ENCODE measurements at places on chromosomes 5 and 9.

- DNase-seq = no peak
These were observed 386.1 kb upstream of the KIF2A start for GRCh38 chr5:61919920-61920319.

DNA sequence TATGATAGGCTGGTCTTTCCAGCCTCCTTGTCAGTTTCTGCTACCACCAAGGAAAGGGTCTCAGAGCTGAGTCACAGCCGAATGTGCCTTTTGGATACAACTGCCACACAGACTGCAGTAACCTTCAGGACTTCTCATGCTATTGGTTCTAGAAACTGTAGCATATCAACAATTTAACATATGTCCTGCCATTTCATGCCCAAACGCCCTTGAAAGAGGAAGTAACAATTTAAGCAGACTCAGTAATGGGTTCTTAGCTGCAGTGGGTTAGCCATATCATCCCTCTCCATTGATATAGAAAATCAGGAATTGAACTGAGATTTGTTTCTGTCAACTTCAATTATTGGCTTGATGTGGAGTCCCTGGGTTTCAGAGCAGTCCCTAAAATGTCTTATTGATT lies 4.1 kb upstream of the CLK4 start:
- no peak for DNase-seq

DNA sequence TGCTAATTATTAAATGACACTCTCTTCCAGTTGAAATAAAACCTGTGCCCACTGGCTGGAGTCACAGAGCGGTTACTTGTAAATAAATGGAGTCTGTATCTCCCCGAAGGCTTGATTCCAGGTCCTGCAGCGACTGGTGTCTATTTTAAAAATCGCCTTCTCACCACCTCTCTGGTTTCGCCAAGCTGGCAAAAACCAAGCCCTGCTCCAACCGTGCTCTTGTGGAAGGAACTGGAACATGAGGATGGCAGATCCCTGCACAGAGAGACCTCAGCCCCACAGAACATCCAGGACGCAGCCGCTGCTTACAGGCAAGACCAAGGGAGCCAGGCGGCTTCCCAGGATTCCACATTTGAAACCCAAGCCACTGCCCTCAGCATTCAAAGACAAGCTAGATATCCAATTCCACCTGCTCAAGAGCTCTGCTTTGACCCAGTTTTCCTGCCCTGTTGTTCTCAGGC lies 15.0 kb downstream of the SEMA4D start:
- no peak for DNase-seq

DNA sequence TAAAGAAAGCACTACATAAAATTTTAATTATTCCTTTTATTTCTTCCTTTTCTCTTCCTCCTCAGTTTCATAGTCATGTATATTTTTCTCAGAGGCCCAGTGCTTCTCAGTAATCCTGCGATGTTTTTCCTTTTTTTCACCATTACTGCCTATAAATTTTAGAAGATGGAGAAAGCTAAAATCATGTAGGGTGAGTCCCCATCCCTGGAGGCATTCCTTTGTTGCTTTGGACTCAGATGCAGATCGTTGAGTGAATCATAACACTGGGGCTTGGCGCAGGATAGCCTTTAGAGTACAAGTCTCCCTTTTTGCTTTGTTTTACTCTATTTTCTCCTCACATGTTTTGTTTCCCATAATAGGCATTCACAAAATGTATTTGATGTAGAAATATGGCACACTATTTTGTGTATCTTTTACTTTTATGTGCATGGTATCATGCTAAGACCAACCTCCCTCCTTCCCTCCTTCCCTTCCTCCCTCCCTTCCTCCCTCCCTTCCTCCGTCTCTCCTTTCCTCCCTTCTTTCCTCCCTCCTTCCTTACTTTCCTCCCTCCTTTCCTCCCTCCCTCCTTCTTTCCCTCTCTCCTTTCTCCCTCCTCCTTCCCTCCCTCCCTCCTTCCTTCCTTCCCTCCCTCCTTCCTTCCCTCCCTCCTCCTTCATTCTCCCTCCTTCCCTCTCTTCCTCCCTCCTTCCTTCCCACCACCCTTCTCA lies 72.4 kb downstream of the NUDT12 start:
- no peak for DNase-seq

GRCh38 chr9:112439171-112439570 lies 47.5 kb upstream of the KIAA1958 start:
- DNase-seq = no peak

DNA sequence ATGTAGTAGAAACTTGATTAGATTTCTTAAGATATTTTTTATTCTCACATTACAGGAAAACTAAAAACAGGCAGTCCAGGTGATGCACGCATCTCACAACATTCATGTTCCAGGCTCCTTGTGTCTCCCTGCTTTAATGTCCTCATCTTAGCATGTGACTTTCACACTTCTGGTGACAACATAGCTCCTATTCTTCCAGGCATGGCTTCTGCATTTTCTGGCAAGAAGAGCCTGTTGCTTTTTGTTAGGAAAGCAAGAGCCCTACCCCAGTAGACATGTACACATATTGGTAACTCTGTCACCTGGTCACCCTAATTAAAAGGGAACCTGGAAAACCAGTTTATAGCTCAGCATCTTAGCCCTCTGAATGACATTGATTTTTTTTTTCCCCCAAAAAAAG lies 92.5 kb downstream of the PPIC start:
- DNase-seq = no peak

- no peak for DNase-seq
These were observed 18.1 kb downstream of the C9orf50 start for GRCh38 chr9:129602598-129603415.

GRCh38 chr5:1374030-1374678 lies 29.3 kb upstream of the CLPTM1L start:
- no peak for DNase-seq

- DNase-seq = no peak
These were observed 52.2 kb downstream of the SGCD start for GRCh38 chr5:156379206-156379605.

DNA sequence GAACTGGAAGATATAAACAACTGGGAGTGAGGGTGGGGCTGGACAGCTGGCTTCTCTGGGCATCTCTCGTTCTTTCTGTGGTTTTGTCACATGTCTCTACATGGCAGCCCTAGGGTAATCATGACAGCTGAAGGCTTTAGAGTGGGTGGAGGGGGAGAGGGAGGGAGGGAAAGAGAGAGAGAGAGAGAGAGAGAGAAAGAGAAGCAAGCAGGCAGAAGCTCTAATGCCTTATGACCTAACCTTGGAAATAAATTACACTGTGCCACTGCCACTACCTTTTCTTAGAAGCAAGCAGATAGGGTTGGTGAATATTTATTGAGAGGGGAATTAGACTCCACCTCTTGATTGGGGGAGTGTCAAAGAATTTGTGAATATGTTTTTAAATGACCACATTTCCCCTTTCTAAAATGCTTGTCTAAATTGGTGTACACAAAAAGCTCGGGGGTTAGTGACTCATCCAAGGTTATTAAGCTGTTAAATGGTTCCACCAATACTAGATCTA lies 2.6 kb upstream of the DAPK1 start:
- DNase-seq = no peak

- DNase-seq = no peak
These were observed 5.7 kb downstream of the FIBCD1 start for GRCh38 chr9:130933114-130934046.

DNA sequence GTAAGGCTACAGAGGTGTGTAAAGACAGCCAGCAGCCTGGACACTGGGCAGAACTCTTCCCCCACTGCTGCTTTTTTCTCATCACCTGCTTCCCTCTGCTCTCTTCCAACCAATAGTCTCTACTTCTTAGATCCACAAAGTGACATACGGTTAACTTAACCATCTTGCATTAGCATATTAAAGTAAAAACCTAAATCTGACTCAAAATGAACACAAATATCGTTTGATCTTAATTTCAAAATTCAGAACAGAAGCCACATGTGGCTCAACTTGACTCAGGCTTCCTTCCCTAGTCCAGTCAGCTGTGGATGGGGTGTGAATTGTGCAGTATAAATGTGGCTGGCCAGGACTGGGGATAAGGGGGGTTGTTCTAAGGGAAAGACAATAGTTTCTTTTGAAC lies 114.3 kb downstream of the STARD4 start:
- DNase-seq = no peak

DNA sequence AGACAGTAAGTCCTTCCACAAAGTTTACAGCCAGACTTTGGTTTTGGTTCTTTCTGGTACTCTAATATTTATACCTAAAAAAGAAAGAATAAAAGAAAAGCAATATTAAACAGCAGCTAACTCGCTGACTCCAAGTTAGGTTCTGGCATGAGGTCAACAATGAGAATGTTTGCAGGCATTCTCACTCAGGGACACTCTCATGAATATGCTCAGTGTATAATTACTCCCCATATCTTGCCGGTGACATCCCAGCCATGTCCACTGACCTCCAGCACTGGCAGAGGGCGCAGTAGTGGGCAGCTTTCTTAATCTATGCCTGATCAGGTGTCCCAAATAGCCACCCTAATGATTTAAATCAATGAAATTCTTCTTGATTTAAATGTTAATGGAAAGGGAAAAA lies 151.5 kb downstream of the BNC2 start:
- no peak for DNase-seq

- DNase-seq = peak; percentile 34
These were observed 47.5 kb upstream of the RNF20 start for GRCh38 chr9:101485924-101486692.

DNA sequence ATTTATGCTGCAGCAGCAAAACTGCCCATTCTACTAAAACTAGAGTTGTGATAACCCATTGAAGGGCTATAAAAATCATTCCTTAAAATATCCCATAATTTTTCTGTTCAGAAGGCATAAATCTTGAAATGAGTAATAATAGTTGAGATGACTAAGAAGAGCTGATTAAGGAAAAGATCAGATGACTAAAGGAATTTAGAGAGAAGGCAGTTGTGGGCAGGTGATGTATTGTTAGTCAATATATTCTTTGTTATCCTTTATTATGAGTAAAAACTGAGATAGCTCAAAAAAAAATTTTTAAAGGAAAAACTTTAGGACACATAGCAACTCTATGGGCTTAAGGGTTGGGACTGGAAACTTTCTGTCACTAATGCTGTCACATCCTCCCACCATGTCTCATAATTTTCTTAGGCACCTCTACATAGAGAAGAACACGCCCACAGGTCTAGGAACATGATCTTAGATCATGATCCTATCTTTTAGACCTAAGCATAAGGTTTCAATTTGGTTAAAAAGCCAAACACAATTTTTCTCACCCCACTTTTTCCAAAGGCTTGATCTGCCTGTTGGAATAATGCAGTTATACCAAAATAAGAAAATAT lies 597.5 kb upstream of the MEF2C start:
- DNase-seq = no peak

GRCh38 chr5:10892147-10892910 lies 131.3 kb upstream of the DAP start:
- no peak for DNase-seq

GRCh38 chr9:121744687-121745395 lies 93.4 kb downstream of the DAB2IP start:
- DNase-seq = no peak

DNA sequence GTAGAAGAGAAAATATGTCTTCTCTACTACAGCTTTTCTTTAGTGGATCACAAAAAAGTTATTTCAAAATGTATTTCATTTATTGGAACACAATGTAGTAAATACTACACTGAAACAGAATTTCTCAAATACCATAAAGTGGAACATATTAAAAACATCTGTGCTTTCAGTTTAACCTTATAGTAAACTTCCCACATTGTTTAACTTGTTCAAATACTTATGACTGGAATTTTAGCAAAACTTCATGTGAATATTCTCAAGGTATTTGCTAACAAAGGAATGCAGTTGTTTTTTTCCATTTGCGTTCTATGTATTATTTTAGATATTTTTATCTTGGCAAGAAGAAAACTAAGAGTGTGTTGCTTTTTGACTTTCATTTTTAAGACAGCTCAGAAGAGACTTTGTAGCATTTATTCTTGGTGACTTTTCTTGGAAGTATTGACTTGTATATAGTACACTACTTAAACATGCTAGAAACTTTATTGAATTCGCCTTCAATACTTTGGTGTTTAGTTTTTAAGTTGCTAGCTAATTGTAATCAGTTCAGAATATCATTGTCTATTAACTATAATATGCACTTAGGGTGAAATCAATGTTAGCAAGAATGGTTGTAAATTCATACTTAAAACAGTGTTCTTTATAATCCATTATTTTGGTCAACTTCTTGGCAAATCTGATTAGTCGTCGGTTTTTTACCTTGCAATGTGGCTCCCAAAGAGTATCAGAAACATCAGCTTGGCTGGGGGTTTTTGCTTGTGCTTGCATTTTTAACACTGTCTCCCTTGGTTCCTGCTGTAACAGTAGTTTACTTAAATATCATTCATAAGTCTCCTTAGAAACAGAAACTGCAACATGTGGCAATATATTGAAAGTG lies 5.0 kb upstream of the RHOBTB3 start:
- no peak for DNase-seq

- no peak for DNase-seq
These were observed 24.6 kb downstream of the TRAF1 start for GRCh38 chr9:120901755-120902568.

- no peak for DNase-seq
These were observed 177.8 kb upstream of the TNC start for GRCh38 chr9:115295734-115296133.

- DNase-seq = no peak
These were observed 189.9 kb downstream of the FBXL7 start for GRCh38 chr5:15689836-15690235.

DNA sequence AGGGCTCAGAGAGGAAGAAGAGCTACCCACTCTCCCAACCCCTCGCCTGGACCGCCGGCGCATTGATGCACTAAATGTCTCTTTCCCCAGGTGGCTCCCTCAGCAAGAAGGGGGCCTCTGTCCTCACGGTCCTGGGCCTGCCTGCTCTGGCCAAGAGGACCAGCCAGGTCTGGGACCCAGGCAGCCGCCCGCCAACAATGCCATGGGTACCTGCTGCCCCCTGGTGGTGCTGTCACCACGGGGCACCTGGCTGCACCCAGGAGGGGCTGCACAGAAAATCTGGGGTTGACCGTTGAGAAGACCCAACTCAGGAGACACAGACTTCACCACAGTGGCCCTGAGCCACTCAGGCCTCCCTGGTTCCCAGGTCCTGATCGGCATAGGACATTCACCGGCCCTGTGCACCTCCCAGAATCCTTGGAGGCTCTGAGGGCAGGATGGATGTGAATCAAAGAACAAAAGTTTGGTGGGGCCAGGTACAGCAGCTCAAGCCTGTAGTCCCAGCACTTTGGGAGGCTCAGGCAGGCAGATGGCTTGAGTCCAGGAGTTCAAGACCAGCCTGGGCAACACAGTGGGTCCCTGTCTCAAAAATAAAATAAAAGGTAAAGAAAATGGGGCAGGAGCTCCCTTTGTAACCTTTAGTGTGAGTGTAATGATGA lies 2.4 kb upstream of the VAV2 start:
- DNase-seq = peak; percentile 73

DNA sequence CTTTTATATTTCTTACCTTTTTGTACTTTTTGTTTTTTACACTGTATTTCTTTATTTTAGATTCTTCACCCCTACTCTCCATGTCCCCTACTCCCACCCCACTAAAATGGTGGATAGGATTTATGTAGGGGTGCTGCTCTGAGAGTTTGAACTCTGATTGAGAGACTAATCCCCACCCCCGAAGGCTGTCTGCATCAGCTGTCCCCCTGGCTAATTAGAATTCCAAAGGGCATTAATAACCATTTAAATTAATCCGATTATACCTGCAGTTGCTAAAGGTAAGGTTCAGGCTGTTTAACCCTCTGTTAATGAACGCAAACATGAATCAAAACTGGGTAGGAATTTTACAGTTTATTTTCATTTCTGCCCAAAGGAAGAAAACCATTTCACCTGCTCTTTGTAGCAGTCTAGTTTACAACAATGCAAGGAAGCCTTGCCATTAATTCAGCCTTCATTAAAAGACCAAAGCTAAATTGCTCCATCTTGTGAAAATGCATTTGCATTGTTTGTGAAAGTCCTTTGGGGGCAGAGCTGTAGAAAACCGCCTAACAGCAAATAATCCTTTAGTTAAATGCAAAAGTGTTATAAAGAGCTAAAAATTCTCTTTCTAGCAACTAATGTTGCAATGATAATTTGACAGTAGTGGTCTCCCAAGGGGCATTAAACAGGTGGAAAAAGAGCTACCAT lies 71.2 kb downstream of the ZCCHC7 start:
- DNase-seq = no peak

Measured in nucleus accumbens (tissue), 56 donors.